ENCODE measurements at places on chromosomes 2 and 18.

DNA sequence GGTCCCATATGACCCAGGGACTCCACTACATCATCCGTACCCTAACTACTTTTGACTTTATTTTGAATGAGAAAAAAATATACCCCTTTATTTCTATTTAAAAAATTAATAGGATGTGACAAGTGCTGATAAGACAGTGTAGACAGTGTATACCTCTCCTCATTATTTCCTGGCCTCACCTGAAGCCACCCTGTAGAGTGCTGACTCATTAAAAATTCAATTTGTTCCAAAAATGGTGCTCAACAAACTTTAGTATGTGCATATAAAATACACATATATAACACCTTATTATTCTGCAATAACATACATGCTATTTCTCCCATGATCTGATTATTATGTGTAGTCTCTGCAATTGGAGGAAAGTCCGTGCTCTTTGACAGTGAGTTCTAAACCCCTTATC, 20.8 kb downstream of the NOL4 start:
- no peak for DNase-seq

DNA sequence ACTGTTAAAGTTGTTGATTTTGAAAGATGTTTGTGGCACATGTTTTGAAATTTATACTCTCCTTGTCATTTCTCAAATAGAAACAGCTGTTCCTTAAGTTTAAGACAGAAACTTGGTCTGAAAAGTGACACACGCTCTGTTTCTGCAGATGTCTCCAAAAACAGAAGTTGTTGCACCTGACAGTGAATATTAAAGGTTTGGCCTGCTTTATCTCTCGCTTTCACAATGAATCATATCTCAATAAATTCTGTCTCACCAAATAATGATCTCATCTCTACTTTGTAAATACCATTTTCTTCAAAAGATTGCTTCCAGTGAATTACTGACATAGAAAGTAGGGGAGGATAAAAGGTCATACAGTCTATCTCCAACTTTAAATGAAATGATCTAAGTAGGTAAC, 294.9 kb upstream of the SYT4 start:
- DNase-seq = no peak

DNA sequence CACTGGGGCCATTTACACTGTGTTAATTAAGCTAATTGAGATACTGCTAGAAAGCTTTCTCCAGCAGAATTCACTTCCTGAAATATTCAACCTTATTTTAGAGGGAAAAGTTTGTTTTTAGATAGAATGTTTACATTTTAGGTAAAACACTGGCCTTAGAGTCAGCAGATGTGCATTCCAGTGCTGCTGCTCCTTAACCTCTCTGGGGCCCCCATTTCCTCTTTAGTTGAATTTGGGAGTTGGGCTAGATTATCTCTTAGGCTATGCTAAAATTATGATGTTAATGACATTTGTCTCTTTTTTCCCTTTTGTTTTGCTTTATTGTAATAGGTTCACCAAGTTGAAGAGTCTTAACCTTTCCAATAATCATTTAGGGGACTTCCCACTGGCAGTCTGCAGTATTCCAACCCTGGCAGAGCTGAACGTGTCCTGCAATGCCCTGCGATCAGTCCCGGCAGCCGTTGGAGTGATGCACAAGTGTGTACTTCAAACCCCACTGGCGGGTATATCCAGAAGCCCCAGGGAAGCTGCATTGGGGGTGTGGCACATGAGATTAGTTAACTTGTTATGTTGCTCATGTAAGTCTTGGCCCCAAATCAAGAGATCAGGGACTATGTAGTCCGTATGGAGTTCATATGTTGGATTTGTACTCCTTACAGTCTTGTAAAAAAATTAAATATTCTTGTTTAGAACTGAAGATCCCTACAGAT, 179.5 kb downstream of the PHLPP1 start:
- peak; percentile 1 for DNase-seq

DNA sequence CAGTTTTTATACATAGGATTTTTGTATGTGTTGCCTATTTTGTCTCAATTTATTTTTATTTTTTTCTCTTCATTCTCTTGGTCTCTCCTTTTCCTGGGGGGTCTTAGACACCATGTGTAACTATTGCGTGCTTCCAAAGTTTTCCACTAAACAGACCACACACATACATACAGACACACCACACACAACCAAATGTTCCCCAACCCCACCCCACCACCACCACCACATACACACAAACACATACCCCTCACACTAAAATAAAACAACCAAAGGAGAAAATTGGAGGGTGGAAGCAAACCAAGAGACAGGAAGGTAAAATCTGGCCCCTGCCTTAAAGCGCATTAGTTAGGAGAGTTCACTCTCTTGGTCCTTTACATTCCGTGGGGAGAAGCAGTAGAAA, 30.0 kb upstream of the ANXA4 start:
- DNase-seq = no peak

GRCh38 chr2:196225213-196225612, 53.8 kb upstream of the STK17B start:
- DNase-seq = no peak

GRCh38 chr2:237888389-237888788, 29.0 kb downstream of the RAMP1 start:
- DNase-seq = no peak

DNA sequence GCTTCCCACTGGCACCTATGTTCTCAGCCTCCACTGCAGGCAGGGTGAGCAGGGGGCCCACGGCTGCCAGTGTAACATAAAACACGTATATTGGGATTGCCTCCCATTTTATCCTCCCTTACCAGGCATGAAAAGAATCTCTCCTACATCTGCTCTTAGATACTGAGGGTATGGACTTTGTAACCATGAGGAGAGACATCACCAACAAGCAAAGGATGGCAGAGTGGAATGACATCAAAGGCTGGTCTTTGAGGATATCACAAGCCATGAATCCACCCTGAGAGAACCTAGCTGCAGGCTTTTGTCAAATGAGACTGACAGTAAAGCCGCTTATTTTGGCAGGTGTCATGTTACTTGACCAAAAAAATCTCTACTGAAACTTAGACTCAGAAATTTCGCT, 7.4 kb downstream of the NPHP1 start:
- DNase-seq = peak; percentile 38

- no peak for DNase-seq
These were observed 39.2 kb upstream of the PNPT1 start for GRCh38 chr2:55732854-55733253.

DNA sequence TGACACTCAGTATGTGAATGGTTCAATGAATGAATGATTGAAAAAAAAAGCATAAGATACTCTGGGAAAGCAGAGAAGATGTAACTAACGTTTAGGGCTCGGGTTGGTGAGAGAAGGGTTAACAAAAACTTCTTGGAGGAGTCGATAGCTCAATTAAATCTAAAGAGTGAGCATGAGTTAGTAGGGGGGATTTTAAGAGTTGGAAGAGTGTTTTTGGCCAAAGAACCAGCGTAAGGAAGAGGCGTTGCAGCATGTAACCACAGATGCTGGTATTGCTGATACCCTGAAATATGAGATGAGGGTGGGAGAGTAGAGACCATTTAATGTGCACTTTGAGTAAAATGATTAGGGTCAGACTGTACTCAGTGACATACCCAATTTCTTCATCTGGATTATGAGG, 14.5 kb downstream of the ARHGAP28 start:
- DNase-seq = no peak

GRCh38 chr2:69382547-69382946, 4.5 kb downstream of the GFPT1 start:
- DNase-seq = no peak

GRCh38 chr2:185738679-185739472, at the start of gene FSIP2:
Gene FSIP2, plus strand, starts transcription at chr2:185738804. Its CDS starts 91 bp downstream, at chr2:185738895.
- no peak for DNase-seq

DNA sequence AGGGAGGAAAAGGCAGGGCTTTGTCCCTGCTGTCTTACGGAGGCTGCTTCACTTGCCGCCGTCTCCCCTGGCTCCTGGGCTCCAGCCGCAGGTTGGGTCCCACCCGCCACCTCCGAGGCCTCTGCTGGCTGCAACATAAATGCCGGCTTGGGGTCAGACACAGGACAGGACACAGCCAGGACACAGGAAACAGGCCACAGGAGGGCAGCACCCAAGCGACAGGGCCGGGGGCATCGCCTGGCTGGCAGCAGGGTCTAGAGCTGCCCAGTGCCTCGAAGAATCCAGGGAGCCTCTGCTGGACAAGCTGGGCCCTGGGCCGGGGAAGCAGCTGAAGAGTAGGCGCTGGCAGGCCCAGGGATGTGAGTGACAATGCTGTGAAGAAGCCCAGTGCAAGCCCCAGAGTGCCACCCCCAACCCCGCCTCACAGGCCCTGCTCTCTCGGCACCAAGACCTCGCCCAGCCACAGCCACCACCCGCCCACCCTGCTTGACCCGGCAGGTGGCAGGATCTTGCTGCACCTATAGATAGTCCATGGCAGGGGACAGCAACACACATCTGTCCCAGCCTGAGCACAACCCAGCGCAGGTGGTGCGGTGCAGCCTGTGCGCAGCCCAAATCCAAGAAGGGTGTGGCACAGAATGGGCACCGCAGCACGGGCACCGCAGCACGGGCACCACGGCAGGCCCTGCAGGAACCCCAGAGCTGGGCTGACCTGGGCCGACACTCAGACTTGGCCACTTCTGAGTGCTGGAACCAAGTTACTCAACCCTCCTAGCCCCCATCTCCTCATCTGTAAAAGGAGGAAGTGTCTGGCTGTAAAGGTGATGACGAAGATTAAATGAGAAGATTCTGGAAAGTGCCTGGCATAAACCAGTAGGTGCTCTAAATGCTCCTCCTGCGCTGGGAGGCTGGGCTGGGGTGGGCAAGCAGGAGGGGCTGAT, 55.6 kb downstream of the BIN1 start:
- no peak for DNase-seq

DNA sequence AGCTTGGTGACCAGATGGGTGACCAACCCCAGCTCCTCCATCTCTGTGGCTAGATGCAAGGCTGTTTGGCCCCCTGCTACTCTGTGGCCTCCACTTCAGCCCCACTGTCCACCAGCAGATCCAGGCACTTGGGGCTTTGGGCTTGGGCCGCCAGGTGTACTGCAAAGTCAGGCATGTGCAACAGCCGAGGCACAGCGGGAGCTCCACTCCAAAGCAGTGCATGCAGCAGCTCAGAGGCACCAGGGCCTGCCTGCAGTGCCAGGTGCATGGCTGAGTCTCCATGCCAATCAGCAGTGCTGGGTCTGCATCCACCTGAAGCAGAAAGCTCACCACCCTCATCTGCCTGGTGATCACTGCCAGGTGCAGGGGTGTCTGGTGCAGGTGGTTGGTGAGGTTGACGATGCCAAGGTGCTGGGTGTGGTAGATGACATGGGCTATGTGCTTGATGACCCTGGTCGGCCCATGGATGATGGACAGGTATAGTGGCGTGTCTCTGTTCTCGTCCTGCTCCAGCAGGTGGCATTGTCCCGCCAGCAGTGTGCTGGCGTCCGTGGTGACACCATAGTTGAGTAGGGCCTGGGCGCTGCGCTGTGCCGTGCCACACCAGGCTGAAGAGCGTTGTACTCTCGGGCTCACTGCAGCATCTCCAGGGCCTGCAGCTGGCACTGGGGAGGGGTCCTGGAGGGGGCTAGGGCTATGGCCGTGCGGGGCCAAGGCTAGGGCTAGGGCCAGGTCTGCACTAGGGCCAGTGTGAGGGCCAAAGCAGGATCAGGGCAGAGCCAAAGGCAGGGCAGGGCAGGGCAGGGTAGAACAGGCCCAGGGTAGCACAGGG, 1.0 kb upstream of the ANKRD62 start:
- DNase-seq = peak; percentile 55

DNA sequence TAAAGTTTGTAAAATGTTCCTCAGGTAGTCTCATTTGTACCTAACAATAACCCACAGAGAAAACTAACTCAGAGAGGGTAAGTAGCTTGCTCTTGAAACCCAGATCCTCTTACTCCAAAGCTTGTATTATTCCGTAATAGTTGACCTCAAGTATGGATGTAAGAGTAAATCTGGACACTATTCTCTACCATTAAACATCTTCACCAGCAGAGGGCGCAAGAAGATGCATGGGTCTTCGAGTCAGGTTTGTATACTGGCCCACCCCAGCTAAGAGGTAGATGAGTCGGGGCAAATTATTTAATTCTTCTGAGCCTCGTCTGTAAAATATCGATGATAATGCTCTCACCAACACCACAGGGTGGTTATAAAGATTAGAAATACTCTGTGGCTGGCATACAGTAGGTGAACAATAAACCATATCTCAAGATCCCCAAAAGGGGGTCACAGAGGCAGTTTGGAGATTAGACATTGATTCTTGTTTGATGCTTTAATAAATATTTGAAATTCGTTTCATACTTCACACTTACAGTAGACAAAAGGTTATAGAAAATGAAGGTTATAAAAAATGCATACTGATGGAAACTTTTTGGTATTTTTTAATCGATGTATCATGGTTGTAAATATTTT, 3.5 kb upstream of the CABLES1 start:
- peak; percentile 90 for DNase-seq

- DNase-seq = no peak
These were observed 72.2 kb upstream of the CHRNA1 start for GRCh38 chr2:174836377-174836994.

DNA sequence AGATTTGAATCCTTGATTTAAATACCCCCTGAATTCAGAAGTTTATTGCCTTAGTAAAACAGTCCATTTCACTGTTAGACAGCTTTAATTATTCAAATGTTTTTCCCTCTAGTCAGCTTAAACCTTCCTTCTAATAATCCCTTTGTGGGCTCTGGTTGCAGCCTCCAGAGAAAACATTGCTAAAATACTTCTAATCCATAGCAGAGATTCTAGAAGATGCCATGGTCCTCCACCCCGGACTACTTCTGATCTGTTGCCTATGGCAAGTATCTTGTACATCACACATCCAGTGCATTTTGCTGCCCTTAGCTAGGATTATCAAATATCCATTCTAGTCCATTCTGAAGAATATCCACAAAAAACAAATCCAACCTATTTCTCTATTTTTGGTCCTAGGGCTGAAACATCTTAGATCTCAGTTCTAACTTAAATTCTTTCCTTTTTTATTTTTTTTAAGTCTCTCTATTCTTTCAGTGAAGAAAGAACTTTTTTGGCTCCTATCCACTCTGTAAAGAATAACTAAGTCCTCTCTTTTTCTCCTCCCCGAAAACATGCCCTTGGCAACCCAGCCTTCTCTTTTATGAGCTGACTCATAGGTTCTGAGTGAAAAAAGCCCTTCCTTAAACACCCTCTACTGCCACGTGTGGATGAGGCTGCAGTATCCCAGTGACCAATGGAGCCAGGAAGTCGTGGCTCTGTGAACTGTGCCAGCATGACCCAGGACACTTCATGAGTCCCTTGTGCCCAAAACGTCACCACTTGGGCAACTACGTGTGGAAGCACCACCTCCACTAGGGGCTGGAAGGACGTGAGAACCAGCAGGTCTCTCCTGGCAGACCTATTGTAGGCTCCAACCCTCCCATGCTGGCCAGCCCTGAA, 349.8 kb downstream of the TNS1 start:
- DNase-seq = peak; percentile 24

- DNase-seq = peak; percentile 93
These were observed 2.2 kb downstream of the MYT1L start for GRCh38 chr2:2328848-2329247.
